SK-N-SH (cell line): ENCODE measurements at places on chromosomes 5 and 9. TPM values are rescaled to one million over a fixed set of nuclear protein-coding genes. Genes with fewer than 3 reads are reported as not detected.

- DNase-seq, result no peak
Observed at GRCh38 chr5:32511776-32512374, 67.3 kb upstream of the ZFR start.

DNA sequence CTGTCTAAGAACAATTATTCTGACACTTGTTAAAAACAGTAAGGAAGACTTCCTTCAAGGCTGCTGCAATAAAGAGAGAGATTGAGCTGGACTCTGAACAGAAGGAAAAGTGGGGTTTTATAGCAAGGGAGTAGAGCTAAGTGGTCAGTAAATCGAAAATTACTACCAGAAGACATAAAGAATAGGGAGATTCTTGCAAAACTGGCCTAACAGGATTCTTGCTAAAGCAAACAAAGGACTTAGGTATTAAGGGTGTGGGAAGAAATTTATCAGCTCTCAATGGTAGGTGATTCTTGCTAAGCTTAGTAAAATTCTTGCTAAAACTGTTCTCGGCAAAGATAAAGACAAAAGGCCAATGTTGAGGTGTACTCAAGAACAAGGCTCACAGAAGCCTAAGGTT lies 300.5 kb downstream of the SLCO4C1 start:
- no peak for DNase-seq

DNA sequence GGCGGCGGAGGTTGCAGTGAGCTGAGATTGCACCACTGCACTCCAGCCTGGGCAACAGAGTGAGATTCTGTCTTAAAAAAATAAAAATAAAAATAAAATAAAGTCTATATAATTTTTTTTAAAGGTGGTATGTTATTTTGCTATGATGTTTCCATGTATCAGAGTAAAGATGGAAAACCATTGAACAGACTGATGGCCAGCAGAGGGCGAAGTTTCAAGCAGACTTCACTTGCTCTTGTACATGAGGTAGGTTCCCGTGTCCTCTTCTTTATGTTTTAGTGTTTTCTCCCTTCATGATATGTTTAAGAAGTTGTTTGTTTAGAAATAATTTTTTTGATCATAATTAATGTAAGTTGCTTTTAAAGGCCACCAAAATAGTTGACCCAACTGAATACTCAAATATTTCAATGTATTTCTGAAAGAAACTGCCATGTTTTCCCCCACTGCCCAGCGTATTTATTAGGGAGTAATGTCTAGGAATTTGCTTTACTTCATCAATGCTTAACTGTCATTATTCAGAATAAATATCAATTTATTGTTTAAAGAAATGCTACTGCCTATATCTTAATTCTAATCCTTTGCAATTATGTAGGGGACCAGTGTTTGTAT lies 146.4 kb downstream of the HACD4 start:
- peak; percentile 17 for DNase-seq

DNA sequence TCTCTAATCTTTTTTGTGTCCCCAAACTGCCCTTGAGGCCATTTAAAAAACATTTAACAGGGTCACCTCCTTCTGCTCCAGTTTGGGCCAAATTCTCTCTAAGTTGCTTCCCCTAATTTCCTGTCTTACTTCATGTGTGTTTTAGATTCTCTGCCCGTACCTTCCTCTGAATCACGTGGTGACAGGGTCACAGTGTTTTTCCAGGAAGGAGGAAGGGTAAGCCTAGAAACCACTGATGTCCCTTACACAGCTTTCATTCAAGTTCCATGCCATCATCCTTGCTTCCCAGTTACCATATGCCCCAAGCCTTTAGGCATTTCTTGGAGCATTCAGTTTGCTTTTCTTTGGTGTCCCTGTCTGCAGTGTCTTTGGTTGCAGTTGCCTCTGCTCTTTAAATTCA lies 42.4 kb upstream of the MACIR start:
- DNase-seq, result no peak

ZNF782 gene
- 1.3 TPM in 2 replicates for polyA plus RNA-seq

DEPDC1B gene
- 4.2 and 4.7 TPM in 2 replicates for polyA plus RNA-seq
